ENCODE measurements at places on chromosomes 3 and 15.

GRCh38 chr15:65421360-65422215, 1.2 kb downstream of the IGDCC4 start:
- no peak for DNase-seq

GRCh38 chr3:55000546-55000945, 72.7 kb upstream of the LRTM1 start:
- no peak for DNase-seq

DNA sequence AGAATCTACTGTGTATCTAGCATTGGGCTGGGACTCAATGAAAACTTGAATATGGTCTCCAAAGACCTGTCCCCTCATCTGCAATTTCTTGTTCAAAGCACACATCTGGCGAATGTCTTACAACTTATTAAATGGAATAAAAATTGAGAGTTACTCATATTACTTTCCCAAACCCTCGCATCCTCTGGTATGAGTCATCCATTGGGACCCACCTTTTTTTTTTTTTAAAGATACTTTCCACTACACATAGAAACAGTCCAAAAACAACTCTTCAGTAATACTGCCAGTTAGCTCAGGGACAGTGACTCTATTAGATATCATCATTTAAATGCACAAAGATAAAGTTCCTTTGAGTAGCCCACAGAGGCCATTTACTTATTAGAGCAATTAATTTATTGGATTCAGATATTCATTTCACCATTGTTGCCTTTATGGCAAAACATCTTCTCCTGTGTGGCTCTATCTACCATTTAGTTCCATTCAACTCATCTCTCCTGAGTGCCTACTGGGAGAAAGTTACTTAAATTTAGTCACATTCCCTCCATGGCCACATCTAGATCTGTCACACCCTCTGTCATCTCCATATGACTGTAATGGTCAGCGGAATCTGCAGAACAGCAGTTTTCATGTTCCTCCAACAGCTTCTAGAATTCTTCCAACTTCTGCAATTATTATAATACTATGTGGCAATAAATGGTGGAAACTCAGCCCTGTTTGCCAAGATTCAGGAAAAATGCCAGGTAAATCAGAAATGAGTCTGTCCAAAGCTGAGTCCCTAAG, 77.9 kb upstream of the ARHGEF3 start:
- DNase-seq: no peak

GRCh38 chr3:119382134-119382533, 81.3 kb downstream of the TMEM39A start:
- DNase-seq: no peak

- DNase-seq: no peak
Measured at GRCh38 chr15:69820819-69821218, 276.9 kb downstream of the TLE3 start.
